ENCODE measurements at places on chromosomes 13 and 19. TPM values are rescaled to one million over a fixed set of nuclear protein-coding genes. Genes with fewer than 3 reads are reported as not detected.

ZNF490 gene
- 2.1 TPM for total RNA-seq

C1QTNF9B gene
- not detected for total RNA-seq

- no peak for DNase-seq
These were observed 35.4 kb downstream of the PAN3 start for GRCh38 chr13:28173793-28174192.

- no peak for DNase-seq
These were observed 4.0 kb upstream of the NAPA start for GRCh38 chr19:47518854-47519253.

GRCh38 chr13:60869225-60869624, 472.2 kb downstream of the TDRD3 start:
- DNase-seq: no peak

- DNase-seq: no peak
These were observed 12.4 kb upstream of the SIAH3 start for GRCh38 chr13:45863709-45864590.

DNA sequence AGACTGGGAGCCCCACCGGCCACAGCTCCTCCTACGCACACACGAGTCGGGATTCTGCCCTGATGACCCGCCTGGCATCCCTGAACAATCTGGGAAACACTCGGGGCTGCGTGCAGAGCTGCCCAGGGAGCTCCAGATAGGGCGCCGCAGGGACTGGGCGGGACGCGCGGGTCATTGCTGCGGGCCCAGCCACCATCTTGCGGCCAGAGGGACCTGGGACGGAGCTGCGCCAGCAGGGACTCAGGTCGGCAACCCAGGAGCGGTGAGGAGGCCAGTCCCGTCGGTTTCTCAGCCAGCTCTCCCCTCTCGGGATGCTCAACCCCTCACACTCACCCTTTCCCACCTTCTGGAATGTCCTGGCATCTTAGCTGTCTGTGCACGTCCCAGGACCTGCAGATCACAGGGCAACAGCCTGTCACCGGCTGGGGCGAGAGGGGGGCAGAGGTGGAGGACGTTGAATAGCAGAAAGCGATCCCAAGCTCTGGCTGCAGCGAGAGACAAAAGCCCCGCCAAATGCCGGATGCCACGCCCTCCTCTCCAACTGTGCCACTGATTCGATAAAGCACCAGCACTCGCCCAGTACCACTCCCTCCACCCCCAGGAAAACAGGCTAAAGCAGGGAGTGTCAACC, 20.4 kb upstream of the ZNF91 start:
- DNase-seq: no peak

DNA sequence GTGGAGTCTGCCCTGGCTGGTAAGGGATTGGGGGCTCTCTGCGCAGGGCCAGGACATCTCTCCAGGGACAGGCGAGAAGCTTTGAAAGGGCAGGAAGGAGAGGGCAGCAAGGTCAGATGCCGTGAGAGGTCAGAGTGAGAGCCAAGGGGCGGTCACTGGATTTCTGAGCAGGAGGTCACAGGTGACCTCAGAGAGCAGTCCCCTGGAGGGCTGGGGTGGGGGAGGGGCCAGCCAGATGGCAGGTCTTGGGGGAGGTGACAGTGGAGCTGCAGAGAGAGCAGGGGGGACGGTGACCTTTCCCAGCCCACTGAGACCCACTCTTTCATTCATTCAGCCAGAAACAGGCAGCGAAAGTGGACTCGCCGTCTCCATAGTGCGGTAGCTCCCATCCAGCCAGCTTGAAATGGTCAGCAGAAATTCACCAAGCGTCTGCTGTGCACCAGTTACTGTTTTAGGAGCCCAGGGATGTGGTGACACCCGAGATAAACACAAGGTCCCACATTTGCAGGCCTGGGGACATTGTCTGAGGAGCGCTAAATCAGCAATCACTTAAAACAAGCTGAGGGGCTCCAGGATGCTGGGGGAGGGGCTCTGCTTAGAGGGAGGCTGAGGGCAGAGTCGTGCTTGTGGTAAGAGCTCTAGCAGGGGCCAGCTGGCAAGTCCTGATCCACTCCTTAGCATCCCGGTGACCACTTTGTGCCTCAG, 10.2 kb downstream of the CARM1 start:
- DNase-seq: no peak

DNA sequence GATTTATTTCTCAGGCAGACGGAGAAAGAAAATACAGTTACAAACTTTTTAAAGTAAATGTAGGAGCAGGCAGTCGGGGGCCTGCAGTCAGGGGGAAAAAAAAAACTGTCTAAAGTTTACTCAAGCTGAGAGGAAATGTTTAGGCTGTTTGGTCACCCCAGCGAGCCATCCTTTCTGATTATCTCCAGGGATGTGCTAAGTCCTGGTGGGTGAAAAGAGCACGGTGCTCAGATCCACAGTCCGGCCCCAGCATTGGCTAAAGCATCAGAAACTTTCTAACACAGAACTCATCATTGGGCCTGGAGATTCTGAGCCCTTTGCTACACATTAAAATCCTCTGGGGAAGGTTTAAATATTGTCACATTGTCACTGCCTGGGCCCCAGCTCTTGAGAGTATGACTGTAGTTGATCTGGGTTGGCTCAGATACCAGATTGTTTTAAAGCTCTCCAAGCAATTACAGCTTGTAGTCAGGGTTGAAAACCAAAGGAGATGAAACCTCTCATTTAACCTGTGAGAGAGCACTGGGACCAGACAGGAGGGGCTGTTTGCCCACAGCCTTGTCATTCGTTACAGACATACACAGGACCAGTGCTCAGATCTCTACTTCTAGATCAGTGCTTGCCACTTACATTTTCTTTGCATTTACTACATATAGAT, 131.1 kb upstream of the HTR2A start:
- no peak for DNase-seq

GRCh38 chr13:31261241-31261640, 61.5 kb downstream of the B3GLCT start:
- DNase-seq: no peak

DNA sequence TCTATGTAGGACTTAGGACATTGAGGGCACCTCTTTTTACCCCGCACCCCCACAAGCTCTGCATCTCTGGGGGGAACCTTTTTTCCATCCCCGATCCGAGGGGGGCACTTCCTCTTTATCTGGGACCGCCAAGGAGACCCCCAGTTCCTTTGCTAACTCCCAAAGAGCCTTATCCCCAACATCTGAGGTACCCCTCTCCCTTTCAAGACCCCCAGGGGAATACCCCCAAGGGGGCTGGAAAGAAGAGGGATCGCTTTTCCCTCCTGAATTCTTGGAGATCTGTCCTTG, 1.1 kb downstream of the TNFSF9 start:
- no peak for DNase-seq

- DNase-seq: peak; percentile 47
These were observed 175.5 kb downstream of the COL4A1 start for GRCh38 chr13:110131424-110131823.

- no peak for DNase-seq
These were observed 362.1 kb downstream of the MTUS2 start for GRCh38 chr13:29182216-29182615.

DNA sequence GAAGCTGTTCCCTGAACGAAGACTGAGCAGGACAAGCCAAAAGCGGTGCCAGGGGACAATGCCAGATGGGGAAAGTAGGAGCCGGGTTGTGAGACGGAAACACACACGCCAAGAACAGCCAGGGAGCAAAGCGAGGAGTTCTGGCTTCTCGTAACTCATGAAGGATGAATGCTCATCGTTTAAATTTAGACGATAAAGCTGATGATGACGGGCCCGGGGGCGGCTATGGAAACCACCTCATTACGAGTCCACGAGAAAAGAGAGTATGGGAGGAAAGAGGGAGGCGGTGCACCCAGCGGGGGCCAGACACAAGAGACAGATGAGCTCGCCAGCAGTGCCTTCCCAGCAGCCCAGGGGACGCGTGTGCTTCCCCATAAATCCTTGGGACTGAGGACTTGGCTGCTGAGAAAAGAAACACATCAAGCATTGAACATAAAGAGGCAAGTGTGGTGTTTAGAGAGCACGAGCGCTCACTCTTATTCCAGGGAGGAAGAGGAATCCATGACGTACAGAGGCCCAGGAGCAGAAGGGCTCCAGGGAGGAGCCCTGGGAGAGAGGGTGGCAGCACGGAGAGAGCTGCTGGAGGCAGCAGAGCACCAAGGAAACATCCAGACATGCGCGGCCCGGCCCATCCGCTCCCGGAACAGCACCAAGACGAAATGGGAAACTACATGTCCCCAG, 70.7 kb downstream of the EPS15L1 start:
- DNase-seq: no peak

GRCh38 chr19:8261347-8261746, 46.8 kb downstream of the CD320 start:
- no peak for DNase-seq

- no peak for DNase-seq
These were observed 22.6 kb downstream of the ATP8B3 start for GRCh38 chr19:1789261-1790041.

Measured in SJSA1 (cell line).